Gastrocnemius medialis (tissue), 4 donors: ENCODE measurements at places on chromosomes 11 and 22. TPM values are rescaled to one million over a fixed set of nuclear protein-coding genes. Genes with fewer than 3 reads are reported as not detected.

GRCh38 chr22:40218152-40218551 lies 40.4 kb downstream of the TNRC6B start:
- H3K27me3 ChIP-seq: no peaks in the 10 kb centered on the region
- H3K27ac ChIP-seq: peak overlapping the region; percentile 66
- no peak for DNase-seq

ACCS gene
- 2.9 TPM for total RNA-seq

DNA sequence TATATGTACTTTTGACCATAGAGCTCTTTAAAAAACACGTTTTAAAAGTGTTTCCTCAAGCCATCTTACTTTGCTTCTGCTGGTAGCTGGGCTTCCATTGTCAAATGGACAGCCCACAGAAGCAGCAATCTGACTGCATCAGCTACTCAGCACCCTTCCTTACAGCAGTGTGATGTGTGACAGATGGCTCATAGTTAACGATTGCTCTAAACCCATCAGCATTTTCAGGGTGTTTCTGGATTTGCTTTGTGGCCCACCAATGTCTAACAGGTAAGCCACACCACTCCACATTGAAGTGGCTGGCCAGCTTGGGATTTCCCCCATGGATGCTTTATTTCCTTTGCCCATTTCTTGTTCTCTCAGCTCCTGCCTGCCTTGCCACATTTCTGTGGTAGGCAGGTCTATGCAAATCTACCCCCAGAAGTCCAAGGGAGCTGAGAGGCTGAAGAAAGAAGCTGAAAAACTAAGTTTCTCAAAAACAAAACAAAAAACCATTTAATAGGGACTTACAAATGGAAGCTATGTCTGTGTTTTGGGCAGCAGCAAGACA lies 7.3 kb upstream of the FAR1 start:
- H3K4me3 ChIP-seq: no peak overlapping the region
- no peak for DNase-seq
- H3K27ac ChIP-seq: no peak overlapping the region
- H3K27me3 ChIP-seq: no peaks in the 10 kb centered on the region

GRCh38 chr11:32136657-32137056 lies 45.8 kb downstream of the RCN1 start:
- no peaks in the 10 kb centered on the region for H3K36me3 ChIP-seq
- DNase-seq: no peak
- no peak overlapping the region for H3K4me3 ChIP-seq
- H3K4me1 ChIP-seq: no peaks in the 10 kb centered on the region
- no peaks in the 10 kb centered on the region for H3K27me3 ChIP-seq

DNA sequence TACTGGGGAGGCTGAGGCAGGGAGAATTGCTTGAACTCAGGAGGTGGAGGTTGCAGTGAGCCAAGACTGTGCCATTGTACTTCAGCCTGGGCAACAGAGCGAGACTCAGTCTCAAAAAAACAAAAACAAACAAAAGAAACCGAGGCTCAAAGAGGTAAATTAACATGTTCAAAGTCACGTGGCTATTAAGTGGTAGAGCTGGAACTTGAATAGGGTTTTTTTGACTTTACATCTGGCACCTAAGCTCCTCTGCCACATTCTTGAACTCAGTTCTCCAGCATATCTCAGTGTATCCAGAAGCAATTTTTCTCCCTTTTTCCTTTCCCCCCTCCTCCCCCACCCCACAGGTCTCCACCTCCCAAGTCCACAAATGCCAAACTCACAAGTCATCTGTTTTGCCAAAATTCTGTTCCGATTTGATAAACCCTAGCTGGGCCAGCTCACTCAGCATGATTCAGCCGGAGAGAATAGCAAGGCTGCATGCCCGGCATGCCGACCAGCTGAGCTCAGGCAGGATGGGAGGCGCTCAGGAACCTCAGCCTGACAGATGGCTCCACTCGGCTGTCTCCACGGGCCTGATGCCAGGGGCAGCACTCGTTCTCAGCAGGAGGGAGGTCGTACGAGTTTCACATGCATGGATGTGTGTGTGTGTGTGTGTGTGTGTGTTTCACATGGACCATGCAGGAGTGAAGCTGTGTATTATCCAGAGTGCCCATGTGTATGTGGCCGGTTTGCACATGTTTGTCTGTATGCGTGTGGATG lies 63.2 kb upstream of the RRAS2 start:
- no peaks in the 10 kb centered on the region for H3K36me3 ChIP-seq
- H3K27me3 ChIP-seq: no peaks in the 10 kb centered on the region
- no peak overlapping the region for H3K27ac ChIP-seq
- H3K4me3 ChIP-seq: no peak overlapping the region
- DNase-seq: peak; percentile 88

- H3K4me3 ChIP-seq: no peak overlapping the region
- H3K27ac ChIP-seq: peak overlapping the region; percentile 94
- peaks cover 96% of the 10 kb centered on the region for H3K4me1 ChIP-seq
- H3K27me3 ChIP-seq: no peaks in the 10 kb centered on the region
- no peaks in the 10 kb centered on the region for H3K36me3 ChIP-seq
Measured at GRCh38 chr11:65491614-65492386, 7.0 kb upstream of the MALAT1 start.

SYNGR1 gene
- 6.7 TPM for total RNA-seq

SSTR3 gene
- total RNA-seq: not detected

- peak overlapping the region; percentile 88 for H3K27ac ChIP-seq
- H3K27me3 ChIP-seq: no peaks in the 10 kb centered on the region
- peaks cover 56% of the 10 kb centered on the region for H3K4me1 ChIP-seq
- H3K36me3 ChIP-seq: no peaks in the 10 kb centered on the region
- H3K4me3 ChIP-seq: no peak overlapping the region
Measured at GRCh38 chr22:18032455-18033101, 8.2 kb upstream of the MICAL3 start.

HINFP gene
- 14.5 TPM for total RNA-seq

GRCh38 chr11:50423208-50423607 lies 390.5 kb downstream of the OR4C45 start:
- H3K27ac ChIP-seq: no peak overlapping the region
- H3K4me1 ChIP-seq: no peaks in the 10 kb centered on the region

NELL1 gene
- total RNA-seq: not detected

RAG2 gene
- not detected for total RNA-seq

IFITM10 gene
- total RNA-seq: 3.2 TPM

- H3K27me3 ChIP-seq: no peaks in the 10 kb centered on the region
- H3K4me1 ChIP-seq: peaks cover 5% of the 10 kb centered on the region
- no peak for DNase-seq
- no peaks in the 10 kb centered on the region for H3K36me3 ChIP-seq
- H3K4me3 ChIP-seq: peak overlapping the region; percentile 59
- peak overlapping the region; percentile 89 for H3K27ac ChIP-seq
Measured at GRCh38 chr11:1573077-1573902, 1.2 kb upstream of the DUSP8 start.

GSTT2B gene
- total RNA-seq: 1.4 TPM

- no peaks in the 10 kb centered on the region for H3K27me3 ChIP-seq
- H3K27ac ChIP-seq: no peak overlapping the region
- H3K4me1 ChIP-seq: no peaks in the 10 kb centered on the region
- no peak for DNase-seq
- no peak overlapping the region for H3K4me3 ChIP-seq
- no peaks in the 10 kb centered on the region for H3K36me3 ChIP-seq
Measured at GRCh38 chr11:94507485-94507884, 4.8 kb upstream of the C11orf97 start.

YPEL4 gene
- total RNA-seq: 0.31 TPM

DNA sequence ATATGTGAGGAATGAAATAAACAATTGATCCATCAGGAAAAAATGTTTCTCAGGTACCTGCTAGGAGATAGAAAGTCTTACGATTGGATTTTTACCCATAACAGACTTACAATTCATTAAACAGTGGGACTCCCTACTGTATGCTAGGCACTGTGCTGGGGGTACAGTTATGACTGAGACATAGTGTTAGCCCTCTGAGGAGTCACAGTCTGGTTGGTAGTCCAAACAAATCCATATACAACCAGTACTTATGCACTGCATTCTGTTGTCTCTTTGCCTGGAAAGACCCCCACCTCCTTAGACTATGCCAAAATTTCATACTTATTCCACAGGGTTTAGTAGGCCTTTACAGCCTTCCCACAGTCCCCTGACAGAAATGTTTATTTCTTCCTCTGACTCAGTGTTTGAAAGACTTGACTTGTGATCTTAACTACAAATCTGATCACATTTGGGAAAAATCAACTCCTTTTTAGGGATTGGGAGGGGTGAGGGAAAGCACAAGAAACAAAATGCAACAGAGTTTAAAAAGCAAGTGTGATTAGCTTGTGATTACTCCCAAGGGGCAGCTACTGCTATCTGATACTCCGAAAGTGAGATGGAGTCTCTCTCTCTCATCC lies 69.4 kb upstream of the HORMAD2 start:
- H3K36me3 ChIP-seq: peaks cover 2% of the 10 kb centered on the region
- no peaks in the 10 kb centered on the region for H3K27me3 ChIP-seq
- H3K4me3 ChIP-seq: no peak overlapping the region
- DNase-seq: no peak

PPP1R14B gene
- total RNA-seq: 144 TPM

DNA sequence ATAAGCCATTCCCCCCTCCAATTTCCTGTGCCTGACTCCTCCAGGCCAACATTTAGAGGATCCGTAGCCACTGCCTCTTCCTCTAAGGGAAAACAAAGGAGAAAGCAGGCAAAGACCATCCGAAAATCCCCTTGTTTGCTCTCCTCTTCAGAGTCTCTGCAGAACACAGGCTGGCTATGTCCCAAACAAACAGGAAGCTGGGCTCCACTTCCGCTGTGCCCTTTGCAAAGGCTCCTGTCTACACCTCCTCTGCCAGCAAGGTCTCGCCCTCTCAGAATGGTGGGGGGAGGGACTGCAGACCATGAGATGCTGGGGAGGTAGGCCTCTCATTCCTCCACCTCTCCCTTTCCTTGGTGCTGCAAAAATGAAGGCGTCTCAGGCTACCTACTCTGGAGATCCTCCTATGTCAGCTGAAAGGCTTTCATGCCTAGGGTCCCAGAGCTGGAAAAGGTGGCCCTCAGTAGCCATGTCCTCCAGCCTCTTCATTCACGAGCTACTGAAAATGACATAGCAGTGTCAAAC lies 596.2 kb downstream of the BUD13 start:
- H3K36me3 ChIP-seq: no peaks in the 10 kb centered on the region
- no peak for DNase-seq
- H3K27ac ChIP-seq: no peak overlapping the region
- no peak overlapping the region for H3K4me3 ChIP-seq
- no peaks in the 10 kb centered on the region for H3K4me1 ChIP-seq

DNA sequence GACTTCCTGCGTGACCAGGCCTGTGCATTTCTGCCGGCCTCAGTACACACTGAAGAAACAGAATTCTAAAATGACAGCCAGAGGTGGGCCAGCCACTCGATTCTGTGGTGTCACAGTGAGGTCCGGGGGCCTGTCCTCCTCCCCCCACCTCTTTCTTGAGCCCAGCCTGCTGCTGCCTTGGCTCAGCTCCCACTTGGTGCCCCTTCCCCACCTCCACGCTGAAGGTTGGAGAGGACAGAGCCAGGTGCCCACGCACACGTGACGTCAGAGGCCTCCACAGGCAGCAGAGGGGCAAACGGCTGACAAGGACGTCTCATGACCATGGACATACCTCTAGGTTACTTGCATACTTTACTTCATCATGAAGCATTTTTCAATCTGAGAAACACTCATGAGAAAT lies 78.0 kb upstream of the SHANK2 start:
- H3K4me1 ChIP-seq: no peaks in the 10 kb centered on the region
- DNase-seq: no peak
- no peak overlapping the region for H3K4me3 ChIP-seq
- no peak overlapping the region for H3K27ac ChIP-seq
- no peaks in the 10 kb centered on the region for H3K36me3 ChIP-seq
- H3K27me3 ChIP-seq: no peaks in the 10 kb centered on the region

TRIM49D1 gene
- not detected for total RNA-seq

DNA sequence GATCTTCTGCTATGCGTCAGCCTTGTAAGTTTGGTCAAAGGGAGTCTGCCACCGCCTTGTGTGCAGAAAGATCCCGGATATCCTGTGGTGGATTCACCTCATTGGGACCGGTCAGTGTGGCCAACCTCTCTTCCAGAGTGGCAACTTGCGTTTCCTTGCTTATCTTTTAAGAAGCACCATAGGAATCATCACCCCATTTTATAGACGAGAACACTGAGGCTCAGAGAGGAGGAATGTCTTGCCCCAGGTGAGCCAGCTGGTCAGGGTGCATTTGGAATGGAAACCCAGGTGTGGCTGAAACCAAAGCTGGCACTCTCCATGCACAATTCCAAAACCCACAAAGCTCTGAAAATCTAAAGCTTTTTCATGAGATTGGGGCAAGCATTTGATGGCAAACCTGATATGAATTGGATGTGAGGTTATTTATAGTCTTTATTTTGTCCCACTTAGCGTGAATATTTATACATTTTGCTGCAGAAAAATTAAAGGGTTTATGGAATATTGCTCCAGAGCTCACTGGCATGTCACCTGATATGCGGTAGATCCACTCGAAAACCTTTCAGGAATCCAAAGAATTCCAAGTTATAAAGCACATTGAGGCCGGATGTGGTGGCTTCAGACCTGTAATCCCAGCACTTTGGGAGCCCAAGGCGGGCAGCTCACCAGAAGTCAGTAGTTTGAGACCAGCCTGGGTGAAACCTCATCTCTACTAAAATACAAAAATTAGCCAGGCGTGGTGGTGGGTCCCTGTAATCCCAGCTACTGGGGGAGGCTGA lies 12.1 kb upstream of the EIF3D start:
- H3K27me3 ChIP-seq: no peaks in the 10 kb centered on the region
- no peak overlapping the region for H3K27ac ChIP-seq
- no peak overlapping the region for H3K4me3 ChIP-seq
- no peaks in the 10 kb centered on the region for H3K36me3 ChIP-seq
- H3K4me1 ChIP-seq: no peaks in the 10 kb centered on the region

APOL3 gene
- total RNA-seq: 16.6 TPM

DNA sequence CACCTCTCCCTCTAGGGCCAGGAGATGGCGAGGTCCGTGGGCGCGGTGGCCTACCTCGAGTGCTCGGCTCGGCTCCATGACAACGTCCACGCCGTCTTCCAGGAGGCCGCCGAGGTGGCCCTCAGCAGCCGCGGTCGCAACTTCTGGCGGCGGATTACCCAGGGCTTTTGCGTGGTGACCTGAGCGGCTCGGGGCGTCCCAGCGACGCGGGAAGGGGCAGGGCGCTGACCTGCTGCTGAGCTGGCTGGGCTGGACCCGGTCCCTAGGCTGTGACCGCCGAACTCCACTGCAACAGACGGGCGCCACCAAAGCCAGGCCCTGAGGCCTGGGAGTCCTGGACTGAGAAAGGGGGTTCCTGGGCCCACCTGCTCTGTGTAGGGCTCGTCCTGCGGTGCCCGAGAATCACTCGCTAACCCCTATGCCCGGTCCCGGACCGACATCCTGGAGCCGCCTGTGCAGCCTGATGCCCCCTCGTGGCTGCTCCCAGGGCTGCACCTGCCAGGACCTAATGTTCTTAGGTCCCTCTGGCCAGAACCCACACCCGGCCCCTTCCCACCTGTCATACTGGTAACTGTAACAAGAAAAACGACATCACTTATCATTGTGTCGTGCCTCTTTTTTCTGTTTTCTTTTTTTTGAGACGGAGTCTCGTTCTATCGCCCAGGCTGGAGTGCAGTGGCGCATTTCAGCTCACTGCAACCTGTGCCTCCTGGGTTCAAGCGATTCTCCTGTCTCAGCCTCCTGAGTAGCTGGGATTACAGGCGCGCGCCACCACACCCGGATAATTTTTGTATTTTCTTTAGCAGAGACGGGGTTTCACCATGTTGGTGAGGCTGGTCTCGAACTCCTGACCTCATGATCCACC lies 15.0 kb downstream of the RHOD start:
- no peaks in the 10 kb centered on the region for H3K36me3 ChIP-seq
- no peak overlapping the region for H3K27ac ChIP-seq
- H3K4me1 ChIP-seq: no peaks in the 10 kb centered on the region
- H3K4me3 ChIP-seq: peak overlapping the region; percentile 42

GRCh38 chr11:31814176-31814868 lies 3.2 kb upstream of the PAX6 start:
- DNase-seq: no peak
- no peak overlapping the region for H3K27ac ChIP-seq
- H3K4me1 ChIP-seq: peaks cover 73% of the 10 kb centered on the region
- H3K36me3 ChIP-seq: no peaks in the 10 kb centered on the region
- peaks cover 100% of the 10 kb centered on the region for H3K27me3 ChIP-seq
